Cortex of kidney (tissue), 1 donor: ENCODE measurements at places on chromosomes 7 and 10.

- no peak for DNase-seq
These were observed 369.6 kb downstream of the AUTS2 start for GRCh38 chr7:69967689-69968450.

DNA sequence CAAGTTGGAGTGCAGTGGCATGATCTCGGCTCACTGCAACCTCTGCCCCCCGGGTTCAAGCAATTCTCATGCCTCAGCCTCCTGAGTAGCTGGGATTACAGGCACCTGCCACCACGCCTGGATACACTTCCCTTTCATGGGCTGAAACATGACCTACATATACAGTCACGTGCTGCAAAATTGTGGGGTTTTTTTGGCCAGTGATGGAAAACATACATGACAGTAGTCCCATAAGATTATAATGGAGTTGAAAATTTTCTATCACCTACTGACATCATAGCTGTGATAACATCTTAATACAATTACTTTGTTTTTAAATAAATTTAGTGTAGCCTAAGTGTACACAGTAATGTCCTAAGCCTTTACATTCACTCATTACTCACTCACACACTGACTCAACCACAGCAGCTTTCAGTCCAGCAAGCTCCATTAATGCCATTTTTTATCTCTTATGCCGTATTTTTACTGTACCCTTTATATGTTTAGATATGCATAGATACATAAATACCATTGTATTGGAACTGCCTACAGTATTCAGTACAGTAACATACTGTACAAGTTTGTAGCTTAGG, 79.9 kb upstream of the TMEM196 start:
- DNase-seq: no peak

GRCh38 chr7:30503274-30504212, 1.1 kb downstream of the GGCT start:
- no peak for DNase-seq

- DNase-seq: no peak
These were observed 482.2 kb upstream of the KLF6 start for GRCh38 chr10:4267086-4267773.

DNA sequence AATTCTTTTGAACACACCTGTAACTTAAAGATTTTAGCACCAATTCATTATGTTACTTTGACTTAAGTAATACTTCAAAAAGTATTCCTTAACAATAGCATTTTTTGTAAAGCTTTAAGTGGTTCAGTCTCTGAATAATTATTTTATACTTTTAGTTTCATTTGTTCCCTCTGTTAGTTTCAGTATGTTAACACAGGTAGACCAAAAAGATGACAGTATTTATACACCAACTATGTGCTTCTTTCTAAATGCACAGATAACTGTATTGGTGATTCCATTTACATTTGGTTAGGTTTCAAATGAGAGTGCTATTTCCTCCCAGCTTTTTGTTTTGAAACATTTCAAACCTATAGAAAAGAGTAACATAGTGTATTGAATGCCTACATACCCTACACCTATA, 14.0 kb downstream of the RALA start:
- no peak for DNase-seq

DNA sequence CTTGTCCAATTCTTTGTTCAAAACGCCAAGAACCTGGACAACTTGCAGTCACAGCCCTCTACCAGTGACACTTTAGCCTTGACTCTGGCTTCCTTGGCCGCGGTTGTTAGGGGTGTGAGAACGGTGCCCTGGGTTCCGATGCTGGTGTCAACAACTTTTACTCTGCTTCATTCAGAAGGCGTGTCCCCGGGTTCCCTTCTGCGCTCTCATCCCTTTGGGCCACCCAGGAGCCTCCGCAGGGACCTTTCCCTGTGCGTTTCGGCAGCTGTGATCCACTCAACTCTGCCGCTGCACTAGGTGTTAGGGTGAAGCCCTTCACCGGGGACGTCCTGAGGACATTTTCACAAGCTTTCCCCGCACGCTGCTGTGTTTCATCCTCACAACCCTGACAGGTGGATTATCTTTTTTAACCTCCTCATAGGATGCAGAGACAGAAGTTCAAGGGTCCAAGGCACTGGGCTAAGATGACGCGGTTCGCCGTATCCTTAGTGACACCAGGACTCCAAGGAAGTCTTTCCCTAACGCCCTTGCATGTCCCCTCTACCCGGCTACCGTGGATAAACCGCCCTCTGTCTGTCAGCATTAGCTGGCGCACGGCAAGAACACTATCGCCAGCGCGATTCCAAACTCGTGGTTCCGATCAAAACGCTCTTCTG, 133.5 kb upstream of the SHH start:
- DNase-seq: no peak
